ENCODE measurements at places on chromosomes 16 and 17. TPM values are rescaled to one million over a fixed set of nuclear protein-coding genes. Genes with fewer than 3 reads are reported as not detected.

PRRT2 gene
- total RNA-seq: 91.0 TPM

ZMYND15 gene
- total RNA-seq: not detected

HOXB5 gene
- not detected for total RNA-seq

DHRS7C gene
- total RNA-seq: not detected

MPG gene
- total RNA-seq: 24.7 TPM

NUPR1 gene
- not detected for total RNA-seq

CALB2 gene
- 0.39 TPM for total RNA-seq

- H3K4me3 ChIP-seq: no peak overlapping the region
- H3K27ac ChIP-seq: no peak overlapping the region
- no peaks in the 10 kb centered on the region for H3K27me3 ChIP-seq
- no peak for DNase-seq
Observed at GRCh38 chr16:77414752-77415231, 20.0 kb downstream of the ADAMTS18 start.

- H3K27ac ChIP-seq: no peak overlapping the region
- peaks cover 2% of the 10 kb centered on the region for H3K27me3 ChIP-seq
- H3K4me3 ChIP-seq: no peak overlapping the region
- peaks cover 13% of the 10 kb centered on the region for H3K36me3 ChIP-seq
- DNase-seq: no peak
Observed at GRCh38 chr16:79182616-79183015, 417.9 kb downstream of the MAF start.

GRCh38 chr16:23836078-23836403 lies 258 bp downstream of the PRKCB start:
- H3K36me3 ChIP-seq: no peaks in the 10 kb centered on the region
- DNase-seq: peak; percentile 33
- H3K27me3 ChIP-seq: peaks cover 20% of the 10 kb centered on the region
- peaks cover 5% of the 10 kb centered on the region for H3K4me1 ChIP-seq

- no peak for DNase-seq
- no peaks in the 10 kb centered on the region for H3K27me3 ChIP-seq
- H3K4me3 ChIP-seq: no peak overlapping the region
- H3K4me1 ChIP-seq: no peaks in the 10 kb centered on the region
- H3K36me3 ChIP-seq: no peaks in the 10 kb centered on the region
- no peak overlapping the region for H3K27ac ChIP-seq
Observed at GRCh38 chr17:31758646-31759045, 100.4 kb downstream of the COPRS start.

DNA sequence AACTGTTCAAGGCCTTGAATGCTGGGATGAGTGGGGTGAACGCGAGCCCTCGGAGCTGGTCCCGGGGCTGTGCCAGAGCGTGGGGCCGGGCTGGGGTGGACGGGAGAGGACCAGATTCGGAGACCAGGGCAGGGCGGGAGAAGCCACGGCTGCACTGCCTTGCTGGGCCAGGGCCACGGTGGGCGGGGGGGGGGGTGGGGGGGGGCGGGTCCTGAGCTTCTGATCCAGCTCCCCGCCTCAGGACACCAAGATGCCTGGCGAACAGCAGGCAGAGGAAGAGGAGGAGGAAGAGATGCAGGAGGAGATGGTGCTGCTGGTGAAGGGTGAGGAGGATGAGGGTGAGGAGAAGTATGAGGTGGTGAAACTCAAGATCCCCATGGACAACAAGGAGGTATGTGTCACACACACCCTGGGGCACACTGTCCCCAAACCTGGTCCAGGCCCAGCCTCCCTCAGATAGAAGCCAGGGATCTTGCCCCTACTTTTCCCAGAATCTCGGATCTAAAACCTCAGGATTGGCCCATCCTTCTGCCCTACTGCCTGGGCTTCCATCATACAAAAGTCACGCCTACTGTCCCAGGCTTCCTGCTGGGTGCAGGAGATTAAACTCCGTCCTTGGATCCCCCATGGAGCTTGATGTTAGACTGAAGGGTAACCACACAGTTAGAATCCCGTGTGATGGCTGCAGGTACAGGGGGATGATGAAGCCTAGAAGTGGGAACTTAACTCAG lies 563 bp downstream of the ZNF771 start:
- H3K27ac ChIP-seq: no peak overlapping the region
- H3K36me3 ChIP-seq: no peaks in the 10 kb centered on the region
- H3K27me3 ChIP-seq: peaks cover 5% of the 10 kb centered on the region

DNA sequence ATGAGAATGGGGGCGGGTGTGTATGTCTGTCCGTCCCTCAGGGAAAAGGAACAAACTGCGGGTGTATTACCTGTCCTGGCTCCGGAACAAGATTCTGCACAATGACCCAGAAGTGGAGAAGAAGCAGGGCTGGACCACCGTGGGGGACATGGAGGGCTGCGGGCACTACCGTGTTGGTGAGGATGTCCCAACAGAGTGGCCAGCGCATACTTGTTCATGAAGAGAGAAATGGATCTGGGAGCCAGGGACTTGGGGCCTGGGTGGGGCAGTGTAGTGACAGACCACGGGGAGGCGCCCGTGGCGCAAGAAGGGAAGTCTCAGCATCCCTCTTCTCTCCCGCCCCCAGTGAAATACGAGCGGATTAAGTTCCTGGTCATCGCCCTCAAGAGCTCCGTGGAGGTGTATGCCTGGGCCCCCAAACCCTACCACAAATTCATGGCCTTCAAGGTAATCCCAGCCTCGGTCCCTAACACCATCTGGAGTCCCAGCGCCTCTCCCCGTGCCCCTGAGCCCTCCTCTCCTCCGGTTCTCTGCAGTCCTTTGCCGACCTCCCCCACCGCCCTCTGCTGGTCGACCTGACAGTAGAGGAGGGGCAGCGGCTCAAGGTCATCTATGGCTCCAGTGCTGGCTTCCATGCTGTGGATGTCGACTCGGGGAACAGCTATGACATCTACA lies 3.5 kb upstream of the C17orf107 start:
- no peak overlapping the region for H3K27ac ChIP-seq
- H3K4me1 ChIP-seq: peaks cover 5% of the 10 kb centered on the region
- peak; percentile 60 for DNase-seq
- no peak overlapping the region for H3K4me3 ChIP-seq
- H3K27me3 ChIP-seq: peaks cover 10% of the 10 kb centered on the region
- no peaks in the 10 kb centered on the region for H3K36me3 ChIP-seq

GRCh38 chr17:82859431-82860403 lies 19.9 kb upstream of the ZNF750 start:
- H3K4me1 ChIP-seq: peaks cover 32% of the 10 kb centered on the region
- H3K27ac ChIP-seq: peak overlapping the region; percentile 62
- peak overlapping the region; percentile 28 for H3K4me3 ChIP-seq

GRCh38 chr16:88424587-88425235 lies 28.4 kb upstream of the ZFPM1 start:
- H3K27ac ChIP-seq: no peak overlapping the region
- no peak for DNase-seq
- no peak overlapping the region for H3K4me3 ChIP-seq

DNA sequence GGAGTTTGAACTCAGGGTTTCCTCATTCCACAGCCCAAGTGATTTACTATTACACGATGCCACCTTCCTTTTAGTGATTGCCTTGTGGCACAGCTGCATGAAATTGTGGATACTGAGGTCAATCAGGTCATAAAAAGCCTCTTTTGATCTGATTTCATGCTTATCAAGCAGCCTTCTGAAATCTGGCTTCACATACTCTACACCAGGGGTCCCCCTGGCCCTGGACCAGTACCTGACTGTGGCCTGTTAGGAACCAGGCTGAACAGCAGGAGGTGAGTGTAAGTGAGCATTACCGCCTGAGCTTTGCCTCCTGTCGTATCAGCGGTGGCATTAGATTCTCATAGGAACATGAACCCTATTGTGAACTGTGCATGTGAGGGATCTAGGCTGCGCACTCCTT lies 13.8 kb downstream of the SLFN5 start:
- no peak overlapping the region for H3K4me3 ChIP-seq
- no peaks in the 10 kb centered on the region for H3K4me1 ChIP-seq
- H3K27me3 ChIP-seq: no peaks in the 10 kb centered on the region

GRCh38 chr17:82355770-82356427 lies 3.1 kb upstream of the TEX19 start:
- H3K4me3 ChIP-seq: no peak overlapping the region
- no peak overlapping the region for H3K27ac ChIP-seq
- no peak for DNase-seq
- peaks cover 6% of the 10 kb centered on the region for H3K27me3 ChIP-seq
- peaks cover 2% of the 10 kb centered on the region for H3K4me1 ChIP-seq

DNA sequence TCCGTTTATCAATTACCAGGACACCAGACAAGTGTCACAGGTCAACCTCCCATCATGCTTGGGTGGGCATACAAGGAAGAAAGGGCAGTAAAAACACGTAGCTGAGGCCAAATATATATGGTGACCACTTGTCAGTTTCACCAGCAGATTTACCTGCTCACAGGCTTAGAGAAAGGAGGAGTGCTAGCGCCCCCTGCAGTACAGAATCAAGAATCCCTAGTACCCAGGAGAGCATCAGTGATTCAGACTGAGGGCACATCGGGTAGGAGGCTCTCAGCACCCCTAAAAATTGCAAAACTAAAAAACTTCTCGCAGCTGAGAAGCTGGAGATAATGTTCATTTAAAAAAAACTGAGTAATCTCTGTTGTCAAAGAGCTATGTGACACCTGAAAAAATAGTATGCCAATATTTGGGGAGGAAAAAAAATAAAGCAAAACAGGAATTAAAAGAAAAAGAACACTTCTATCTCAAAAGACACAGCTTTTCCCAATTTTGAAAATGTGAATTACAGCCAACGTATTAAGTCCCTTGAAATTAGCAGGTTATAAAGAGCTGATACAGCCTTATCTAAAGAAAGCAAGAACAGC lies 21.2 kb upstream of the MON1B start:
- DNase-seq: peak; percentile 77
- H3K4me3 ChIP-seq: no peak overlapping the region
- no peak overlapping the region for H3K27ac ChIP-seq
- no peaks in the 10 kb centered on the region for H3K27me3 ChIP-seq
- no peaks in the 10 kb centered on the region for H3K36me3 ChIP-seq

DNA sequence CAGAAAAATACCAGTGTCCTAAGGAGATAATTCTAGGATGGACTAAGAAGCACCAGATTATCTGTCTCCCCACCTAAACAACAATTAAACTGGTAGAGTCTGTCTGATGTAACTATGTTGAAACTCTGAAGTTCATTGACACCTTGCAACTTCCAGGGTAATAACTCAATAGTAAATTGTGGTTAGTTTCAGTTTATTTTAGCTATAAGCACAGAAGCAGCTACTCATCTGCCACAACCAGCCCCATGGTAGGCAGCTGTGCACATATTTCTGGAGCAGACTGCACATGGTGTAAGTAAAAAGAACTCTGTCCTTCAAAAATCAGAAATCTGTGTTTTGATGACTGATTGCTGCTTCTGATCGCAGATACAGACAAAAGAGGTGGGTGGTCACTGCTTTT lies 852.1 kb downstream of the CDH11 start:
- H3K27ac ChIP-seq: no peak overlapping the region
- no peak overlapping the region for H3K4me3 ChIP-seq
- H3K4me1 ChIP-seq: peaks cover 18% of the 10 kb centered on the region
- H3K36me3 ChIP-seq: peaks cover 16% of the 10 kb centered on the region
- H3K27me3 ChIP-seq: no peaks in the 10 kb centered on the region

DNA sequence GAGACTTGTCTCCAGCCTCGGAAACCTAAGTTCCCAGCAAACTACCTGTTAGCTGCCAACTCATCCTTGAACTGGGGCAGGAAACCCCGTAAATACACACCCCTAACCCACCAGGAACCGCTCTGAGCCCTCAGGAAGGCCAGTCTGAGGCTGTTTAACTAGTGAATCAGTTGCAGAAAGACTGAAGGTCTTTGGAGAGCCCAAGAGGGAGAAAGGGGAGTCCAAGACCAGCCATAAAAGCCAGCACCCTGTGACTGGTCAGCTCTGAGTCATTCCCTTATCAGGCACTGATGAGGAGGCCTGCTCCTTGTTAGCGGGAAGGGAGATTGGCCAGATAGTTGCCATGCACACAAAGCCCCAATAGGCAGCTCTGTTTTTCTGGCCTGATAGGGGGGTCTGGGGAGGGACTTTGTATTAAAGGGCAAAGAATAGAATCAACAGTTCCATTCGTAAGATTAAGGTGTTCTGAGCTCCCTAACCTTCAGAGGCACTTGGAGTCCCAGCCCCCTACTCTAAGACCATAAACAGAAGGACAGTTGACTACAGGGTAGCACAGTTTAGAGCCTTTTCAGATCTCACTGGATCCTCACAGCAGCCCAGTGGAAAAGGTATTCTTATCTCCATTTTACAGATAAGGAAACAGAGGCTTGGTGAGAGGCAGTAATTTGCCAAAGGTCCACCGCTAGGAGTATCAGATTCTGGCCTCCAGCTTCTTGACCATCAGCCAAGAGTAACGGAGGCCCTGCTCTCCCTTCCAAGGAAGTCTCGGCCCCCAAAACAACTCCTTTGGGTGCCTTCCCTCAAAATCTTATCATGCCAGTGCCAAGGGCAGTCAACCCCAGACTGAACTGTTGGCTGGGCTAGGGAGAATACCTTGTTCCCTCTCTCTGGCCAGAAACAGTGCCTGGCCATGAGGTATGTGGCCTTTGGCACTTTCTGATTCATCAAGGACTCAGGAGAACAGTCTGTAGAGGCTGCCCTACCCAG lies 2.2 kb upstream of the KRT19 start:
- no peak overlapping the region for H3K27ac ChIP-seq
- peaks cover 16% of the 10 kb centered on the region for H3K27me3 ChIP-seq
- DNase-seq: no peak
- H3K4me1 ChIP-seq: peaks cover 5% of the 10 kb centered on the region

DNA sequence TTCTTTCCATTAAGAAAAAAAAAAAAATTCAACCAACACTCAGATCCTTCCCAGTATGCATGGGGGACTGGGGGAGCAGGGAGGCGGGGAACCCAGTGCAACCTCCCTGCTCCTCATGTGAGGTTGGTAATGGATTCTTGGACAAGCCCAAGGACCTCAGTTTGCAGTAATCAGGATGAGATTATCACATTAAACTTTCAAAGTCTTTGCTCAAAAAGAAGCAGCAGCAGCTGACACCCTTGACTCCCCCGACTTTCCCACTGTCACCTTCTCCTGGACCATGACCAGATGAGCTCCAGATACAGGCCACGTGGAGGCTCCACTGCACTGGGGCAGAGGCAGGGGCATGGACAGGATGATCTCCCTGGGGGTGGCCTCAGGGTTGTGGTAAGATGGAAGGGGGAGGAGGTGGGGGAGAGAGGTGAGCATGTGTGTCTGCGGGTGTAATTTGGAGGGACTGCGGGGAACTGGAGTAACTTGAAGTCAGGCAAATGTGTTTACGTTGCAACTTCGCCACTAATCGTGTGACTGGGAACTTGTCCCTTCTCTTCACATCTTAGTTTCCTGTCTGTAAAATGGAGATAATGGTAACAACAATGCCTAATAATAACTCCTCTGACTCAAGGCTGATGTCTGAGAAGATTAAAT lies 19.8 kb downstream of the ZNF385C start:
- peaks cover 10% of the 10 kb centered on the region for H3K27me3 ChIP-seq
- H3K27ac ChIP-seq: no peak overlapping the region
- no peaks in the 10 kb centered on the region for H3K36me3 ChIP-seq
- DNase-seq: no peak
- H3K4me3 ChIP-seq: no peak overlapping the region
- no peaks in the 10 kb centered on the region for H3K4me1 ChIP-seq

DNA sequence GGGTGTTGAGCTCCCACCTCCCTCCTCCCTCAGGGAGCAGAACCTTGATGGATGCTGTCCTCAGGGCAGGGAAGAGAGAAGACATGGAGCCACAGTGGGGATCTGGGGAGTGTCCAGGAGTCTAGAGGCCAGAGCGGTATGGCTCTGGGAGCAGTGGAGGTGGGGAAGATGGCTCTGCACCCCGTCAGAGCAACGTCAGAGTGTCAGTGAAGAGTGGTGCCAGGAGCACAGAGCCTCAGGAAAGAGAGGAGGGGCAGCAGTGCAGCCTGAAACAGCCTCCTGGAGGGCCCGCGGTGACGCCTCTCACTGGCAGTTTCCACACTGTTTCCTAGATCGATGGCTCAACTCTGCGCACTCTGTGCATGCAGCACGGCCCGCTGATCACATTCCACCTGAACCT lies 23.2 kb upstream of the SLC5A11 start:
- DNase-seq: no peak
- no peak overlapping the region for H3K4me3 ChIP-seq
- H3K36me3 ChIP-seq: peaks cover 13% of the 10 kb centered on the region
- H3K27ac ChIP-seq: peak overlapping the region; percentile 45

Measured in glutamatergic neuron (in vitro differentiated cells).